ENCODE measurements at places on chromosomes 16 and 17.

GRCh38 chr17:70204431-70204830 is 35.1 kb downstream of the KCNJ2 start:
- no peak for DNase-seq

GRCh38 chr17:44362949-44363612 is 572 bp downstream of the FAM171A2 start:
- DNase-seq: peak; percentile 28

DNA sequence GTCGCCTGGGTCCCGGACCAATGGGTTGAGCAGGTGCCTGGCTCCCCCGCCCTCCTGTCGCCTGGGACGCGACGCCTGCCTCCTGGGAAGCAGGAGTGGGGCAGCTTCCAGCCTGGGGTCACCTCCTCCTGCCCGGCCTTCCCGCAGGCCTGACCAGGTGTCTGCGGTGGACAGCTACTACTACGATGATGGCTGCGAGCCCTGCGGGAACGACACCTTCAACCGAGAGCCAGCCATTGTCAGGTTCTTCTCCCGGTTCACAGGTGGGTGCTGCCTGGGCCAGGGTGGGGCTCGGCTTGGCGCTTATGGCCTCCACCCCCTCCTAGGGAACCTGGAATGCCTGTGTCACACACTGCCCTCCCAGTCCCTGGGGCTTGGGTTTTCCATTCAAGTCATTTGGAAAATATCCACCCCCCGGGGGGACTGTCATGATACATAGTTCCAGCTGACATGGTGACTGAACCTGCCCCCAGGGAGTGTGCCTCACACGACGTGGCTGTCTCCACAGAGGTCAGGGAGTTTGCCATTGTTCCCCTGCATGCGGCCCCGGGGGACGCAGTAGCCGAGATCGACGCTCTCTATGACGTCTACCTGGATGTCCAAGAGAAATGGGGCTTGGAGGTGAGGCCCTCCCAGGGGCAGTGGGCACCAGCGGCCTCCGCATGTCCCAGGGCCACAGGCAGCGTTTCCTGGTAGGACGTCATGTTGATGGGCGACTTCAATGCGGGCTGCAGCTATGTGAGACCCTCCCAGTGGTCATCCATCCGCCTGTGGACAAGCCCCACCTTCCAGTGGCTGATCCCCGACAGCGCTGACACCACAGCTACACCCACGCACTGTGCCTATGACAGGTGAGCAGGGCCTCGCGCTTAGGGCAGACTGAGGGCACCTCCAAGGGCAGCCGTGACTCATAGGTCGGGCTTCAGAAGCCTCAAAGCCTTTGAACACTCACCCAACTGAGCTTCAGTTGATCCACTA is 2.3 kb downstream of the DNASE1 start:
- no peak for DNase-seq

DNA sequence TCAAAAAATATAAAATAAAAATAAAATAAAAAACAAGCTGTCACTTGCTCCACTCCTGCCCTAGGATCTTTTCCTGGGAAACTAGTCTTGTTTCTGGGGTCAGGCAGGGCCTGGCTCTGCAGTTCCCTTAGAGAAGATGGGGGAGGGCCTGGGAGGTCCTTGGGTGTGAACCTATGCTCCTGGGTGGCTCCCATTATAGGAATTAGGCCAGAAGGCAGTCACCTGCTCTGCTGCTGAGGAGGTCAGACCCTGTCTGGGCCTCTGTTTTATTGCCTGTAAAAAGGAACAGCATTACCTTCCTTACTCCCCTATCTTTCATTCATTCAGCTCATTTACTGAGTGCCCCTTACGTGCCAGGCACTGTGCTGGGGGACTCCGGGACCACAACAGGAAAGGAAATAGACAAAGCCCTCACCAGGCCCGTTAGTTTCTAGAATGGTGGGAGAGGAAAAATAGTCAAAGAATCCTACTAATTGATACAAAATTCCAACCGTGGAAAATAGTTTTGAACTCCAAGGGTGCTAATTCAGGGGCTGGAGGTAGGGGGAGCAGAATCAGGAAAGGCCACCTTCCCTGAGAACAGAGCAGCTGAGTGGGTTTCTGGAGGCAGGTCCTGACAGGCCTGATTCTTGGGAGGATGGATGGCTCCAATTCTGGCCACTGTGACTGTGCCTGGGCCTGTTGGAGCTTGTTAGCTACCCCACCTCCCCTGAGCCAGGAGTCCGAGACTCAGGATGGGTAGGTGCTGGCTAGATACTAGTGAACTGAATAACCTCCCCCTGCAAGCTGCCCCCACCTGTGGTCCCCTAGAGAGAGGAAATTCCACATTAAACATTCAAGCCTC is 1.3 kb upstream of the SLC46A1 start:
- no peak for DNase-seq

- no peak for DNase-seq
Measured at GRCh38 chr17:42684929-42685556, 2.7 kb downstream of the CNTNAP1 start.

GRCh38 chr17:83136156-83136555 is 56.7 kb downstream of the METRNL start:
- no peak for DNase-seq

DNA sequence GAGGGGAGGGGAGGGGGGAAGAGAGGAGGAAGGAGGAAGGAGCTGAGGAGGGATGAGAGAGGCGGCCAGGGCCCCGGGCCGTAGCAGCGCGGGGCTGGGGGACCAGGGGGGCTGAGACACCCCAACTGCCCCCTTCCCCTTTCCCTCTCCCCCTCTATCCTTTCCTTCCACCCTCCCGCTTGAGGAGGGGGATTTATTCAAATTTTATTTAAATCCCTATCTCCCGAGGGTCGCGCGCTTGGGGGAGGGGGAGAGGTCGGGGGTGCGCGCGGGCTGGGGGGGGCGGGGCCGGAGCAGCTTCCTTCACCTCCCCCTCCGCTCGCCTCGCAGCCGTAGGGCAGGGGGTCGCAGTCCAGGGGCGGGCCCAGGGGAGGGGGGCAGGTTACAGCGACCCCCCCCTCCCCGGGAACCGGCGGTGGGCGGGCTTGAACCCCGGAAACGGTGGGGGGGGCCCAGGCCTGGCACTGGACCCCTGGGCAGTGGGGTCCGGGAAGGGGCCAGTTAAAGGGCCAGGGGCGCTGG is at the start of gene FBXL19:
Gene FBXL19 (plus strand): TSS at position 19 of the 522 bp plus-strand sequence. CDS start 2,183 bp downstream, outside the sequence.
- DNase-seq: no peak

DNA sequence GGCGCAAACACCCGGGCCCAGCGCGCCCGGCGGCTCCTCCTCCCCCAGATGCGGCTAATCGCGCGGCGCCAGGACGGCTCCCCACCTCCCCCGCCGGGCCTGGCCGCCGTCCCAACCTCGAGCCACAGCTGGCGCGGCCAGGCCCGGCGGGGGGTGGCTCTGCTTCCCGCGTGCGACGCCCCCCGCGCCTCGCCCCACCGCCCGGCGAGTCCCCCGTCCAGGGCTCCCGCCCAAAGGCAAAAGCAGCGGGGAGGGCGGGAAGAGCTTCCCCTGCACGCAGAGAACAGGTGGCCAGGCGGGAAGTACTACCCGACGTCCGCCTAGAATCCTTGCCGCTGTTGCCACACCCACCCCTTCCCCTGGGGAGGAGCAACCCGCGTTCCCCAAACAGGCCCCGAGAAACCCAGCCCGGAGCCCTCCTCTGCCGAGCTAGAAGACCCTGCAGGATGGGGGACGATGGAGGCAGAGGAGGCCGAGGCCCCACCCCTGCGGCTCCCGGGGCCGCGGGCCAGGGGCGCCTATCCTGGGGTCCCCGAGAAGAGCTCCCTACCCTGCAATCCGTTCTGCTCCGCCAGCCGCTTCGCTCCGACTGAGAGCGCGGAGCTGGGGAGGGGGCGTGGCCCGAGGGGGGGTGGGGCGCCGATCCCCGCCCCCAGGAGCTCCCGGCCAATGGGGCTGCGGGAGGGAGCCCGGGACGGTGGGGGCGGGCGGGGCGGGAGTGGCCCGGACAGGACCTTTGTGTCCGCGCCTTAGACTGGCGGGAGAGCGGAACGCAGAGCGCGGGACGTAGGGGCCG is at the start of gene CARHSP1:
Gene CARHSP1 (minus strand): TSS at position 591 of the 796 bp plus-strand sequence. CDS start 9,678 bp downstream, outside the sequence.
- peak; percentile 84 for DNase-seq

- no peak for DNase-seq
Measured at GRCh38 chr17:10111907-10112452, 86.4 kb downstream of the GAS7 start.

DNA sequence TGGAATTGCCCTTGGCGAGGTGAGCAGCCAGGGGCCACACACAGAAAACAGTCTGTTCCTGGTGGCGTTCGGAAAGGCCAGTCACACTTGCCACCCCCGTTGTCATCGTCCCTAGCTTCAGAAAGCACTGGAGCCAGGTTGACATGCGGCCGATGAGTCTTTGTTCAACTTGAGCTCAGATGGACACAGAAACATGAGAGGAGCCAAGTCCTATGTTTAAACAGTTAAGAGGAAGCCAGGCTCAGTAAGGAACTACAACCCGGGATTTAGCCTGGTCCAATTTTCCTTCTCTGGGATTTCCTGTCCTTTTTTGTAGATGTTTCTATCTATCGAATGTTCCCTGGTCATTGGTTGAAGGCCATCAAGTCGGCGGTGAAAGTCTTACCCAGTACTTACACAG is 19.5 kb downstream of the SALL1 start:
- DNase-seq: no peak

DNA sequence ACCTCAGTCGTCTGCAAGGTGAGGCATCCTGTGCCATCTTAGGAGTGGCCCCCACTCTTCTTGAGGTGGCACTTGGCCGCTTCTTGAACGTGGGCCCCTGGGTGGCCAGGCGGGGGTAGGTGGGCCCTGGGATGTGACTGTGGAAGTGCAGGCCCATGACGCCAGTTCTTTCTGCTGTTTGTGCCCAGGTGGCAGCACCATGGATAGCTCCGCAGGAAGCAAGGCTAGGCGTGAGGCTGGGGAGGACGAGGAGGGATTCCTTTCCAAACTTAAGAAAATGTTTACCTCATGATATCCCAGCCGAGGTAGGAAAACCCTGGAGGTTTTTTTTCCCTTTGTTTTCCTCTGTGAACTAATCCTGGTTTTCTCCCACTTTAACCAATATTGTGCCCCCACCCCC is 19.8 kb downstream of the NMRAL1 start:
- DNase-seq: no peak

DNA sequence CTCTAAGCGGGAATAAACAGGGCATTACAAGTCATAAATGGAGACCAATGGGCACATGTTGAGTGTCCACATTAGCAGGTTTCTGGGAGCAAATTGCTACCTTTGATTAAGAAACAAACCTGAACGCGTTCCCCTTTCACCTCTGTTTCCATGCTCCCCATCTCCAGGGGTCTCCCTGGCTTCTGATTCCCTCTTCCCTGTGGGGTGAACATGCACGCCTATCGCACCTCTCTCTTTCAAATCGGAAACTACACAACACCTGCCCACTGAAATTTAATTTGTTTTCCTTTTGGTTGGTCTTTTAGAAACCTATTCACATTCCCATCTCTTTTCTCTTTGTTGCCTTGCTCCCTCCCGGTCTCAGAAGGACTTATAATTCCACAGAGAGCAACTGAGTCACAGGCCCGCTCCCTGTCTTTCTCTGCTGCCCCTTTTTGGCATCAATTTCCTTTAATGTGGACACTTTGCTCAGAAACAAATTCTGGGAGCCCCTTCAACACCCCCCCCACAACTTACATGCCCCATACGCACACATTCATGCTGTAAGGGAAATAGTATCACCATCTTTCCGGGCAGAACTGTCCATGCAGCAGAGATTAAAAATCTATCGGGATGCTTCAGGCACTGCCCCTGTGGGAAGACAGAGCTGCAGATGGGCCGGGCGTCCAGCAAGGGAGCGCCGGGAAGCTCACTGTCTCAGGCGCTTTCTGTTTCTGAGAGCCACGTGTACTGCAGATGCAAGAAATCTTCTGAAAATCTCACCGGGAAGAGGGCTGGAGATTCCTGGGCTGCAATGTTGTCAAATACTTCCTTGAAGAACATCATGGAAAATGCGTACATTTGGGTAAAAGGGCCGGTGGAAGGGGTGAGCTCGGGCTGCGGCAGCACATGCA is 7.2 kb upstream of the FOXF1 start:
- DNase-seq: no peak

DNA sequence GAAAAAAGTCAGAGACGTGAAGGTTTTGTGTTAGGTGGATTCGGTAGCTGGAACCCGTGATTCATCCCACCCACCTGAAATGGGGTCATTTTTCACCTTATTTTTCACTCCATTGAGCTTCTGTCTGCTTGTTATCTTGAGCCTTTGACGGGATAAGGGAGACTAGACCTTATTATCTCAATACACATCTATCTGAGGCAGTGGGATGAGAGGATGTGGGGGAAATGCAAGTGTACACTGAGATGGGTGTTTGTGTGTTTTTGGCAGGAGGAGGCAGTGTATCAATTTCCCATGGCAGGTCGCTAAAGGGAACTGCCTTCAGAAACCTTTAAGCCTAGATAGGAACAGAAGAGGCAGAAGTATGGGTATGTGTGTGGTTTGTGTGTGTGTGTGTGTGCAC is 6.2 kb upstream of the NOG start:
- DNase-seq: no peak

DNA sequence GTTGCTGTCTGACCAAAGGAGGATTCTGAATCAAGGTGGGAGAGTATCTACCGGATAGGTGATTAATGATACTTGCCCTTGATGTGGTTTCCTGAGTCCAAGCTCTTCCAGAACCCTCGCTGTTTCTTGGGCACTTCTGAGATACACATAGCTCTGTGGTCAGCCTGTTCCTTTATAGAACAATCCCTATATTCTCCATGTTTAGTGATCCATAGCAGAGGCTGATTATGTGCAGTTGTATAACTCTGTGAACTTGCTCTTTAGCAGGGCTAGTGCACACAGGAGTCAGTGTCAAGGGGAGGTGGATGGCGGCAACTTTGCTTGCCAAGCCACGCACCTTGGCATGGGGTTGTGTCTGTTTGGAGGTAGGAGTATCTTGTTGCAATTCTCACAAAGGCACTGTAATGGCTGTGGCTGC is 36.1 kb downstream of the ARL4D start:
- DNase-seq: peak; percentile 82

DNA sequence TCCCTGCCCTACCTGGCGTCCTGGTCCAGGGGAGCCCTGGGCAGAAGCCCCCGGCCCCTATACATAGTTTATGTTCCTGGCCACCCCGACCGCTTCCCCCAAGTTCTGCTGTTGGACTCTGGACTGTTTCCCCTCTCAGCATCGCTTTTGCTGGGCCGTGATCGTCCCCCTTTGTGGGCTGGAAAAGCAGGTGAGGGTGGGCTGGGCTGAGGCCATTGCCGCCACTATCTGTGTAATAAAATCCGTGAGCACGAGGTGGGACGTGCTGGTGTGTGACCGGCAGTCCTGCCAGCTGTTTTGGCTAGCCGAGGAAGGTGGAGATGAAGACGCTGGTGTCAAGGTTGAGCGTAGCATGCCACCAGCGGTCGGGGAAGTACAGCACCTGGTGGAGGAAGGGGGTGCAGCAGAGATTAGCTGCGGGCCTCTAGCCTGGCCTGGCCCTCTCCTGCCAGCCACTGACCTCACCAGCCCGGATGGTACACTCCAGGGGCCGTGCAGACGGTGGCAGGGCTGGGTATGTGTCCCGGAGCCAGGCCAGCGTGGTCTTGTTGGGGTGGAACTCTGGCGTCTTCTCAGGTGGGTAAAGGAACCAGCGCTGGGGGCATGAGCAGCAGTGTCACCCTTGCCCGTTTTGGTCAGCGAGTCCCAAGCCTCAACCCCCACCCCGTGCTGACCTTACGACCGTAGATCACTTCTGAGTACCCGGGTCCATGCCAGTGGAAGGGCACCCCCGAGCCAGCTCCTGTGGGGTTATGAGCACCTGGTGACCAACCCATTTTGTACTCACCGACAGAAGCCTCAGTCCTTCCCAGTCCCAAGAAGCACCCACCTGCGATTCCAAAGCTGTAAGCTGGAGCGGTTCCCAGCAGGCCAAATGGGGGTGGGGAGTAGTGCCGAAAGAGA is 1.4 kb downstream of the JMJD8 start:
- no peak for DNase-seq

Measured in PC-3 (cell line).